ENCODE measurements at places on chromosomes 2 and 18.

DNA sequence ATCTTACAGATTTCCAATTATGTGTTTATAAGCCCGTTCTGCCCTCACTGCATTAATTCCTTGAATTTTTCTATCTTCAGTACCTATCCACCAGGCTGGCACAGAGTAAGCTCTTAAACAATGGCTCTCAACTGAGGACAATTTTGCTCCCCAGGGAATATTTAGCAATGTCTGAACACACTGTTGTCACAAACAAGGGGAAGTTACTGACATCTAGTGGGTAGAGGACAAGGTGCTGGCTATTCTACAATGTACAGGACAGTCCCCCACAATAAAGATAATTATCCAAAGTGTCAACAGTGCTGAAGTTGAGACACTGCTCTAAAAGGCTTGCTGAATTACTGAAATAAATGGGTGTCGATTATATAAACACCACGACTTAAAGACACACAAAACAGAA is 5.0 kb downstream of the NDUFS1 start:
- no peak for DNase-seq

GRCh38 chr2:208031608-208032019 is 6.3 kb upstream of the PLEKHM3 start:
- DNase-seq: no peak

DNA sequence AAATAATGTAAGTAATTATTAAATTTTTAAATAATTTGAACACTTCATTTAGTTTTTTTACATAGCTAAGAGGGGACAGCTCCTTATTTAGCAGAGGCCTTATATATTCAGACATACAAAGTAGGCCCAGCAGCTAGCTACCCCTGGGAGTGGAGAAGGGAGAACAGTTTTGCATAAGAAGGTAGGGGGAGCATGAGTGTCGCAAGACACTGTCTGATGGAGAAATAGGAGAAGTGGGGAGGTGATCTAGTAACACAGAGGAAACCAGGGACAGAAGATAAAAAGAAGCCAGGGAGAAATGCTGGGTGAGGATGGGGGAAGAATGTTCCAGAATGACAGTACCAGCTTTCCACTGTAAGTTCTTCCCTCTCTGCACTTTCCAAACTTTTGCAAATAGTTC is 16.0 kb upstream of the RGPD4 start:
- no peak for DNase-seq

- peak; percentile 15 for DNase-seq
Measured at GRCh38 chr2:166106431-166107015, 21.3 kb downstream of the SCN1A start.

DNA sequence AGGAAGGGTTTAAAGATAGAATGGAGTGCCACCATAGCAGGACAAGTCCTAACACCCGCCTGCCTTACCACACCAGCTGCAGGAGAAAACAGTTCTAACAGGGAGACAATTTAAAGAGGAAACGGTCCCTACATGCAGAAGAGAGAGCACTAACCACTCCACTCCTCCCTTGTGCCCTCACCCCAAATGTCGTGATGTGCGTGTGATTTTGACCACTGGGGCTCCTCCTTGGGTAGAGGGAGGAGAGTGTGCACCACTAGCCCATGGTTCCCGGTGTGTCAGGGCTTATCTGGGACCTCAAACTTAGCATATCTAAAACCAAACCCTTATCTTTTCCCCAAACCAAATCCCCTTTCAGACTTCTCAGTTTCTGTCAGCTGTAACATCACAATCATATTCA is 105.5 kb upstream of the CCDC68 start:
- no peak for DNase-seq

DNA sequence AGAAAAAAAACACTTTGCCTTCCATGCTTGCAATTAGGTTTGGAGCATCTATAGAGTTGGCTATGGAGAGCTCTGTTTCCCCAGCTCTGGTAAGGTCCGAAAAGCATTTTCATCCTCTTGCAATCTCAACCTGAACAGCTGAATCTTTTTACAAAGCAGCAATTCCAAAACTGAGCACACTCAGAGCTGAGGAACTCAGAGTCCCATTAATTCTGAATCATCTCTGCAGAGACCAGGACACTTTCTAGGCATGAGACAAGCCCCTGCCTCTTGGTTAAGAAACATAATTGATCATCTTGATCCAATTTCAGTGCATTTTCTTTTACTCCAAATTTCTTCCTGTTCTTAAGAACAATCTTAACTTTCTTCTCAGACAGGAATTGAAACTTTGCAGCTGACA is 4.2 kb downstream of the CNGA3 start:
- no peak for DNase-seq

- no peak for DNase-seq
Measured at GRCh38 chr2:55135491-55135890, 85.2 kb upstream of the RTN4 start.

GRCh38 chr2:104474716-104475115 is 379.2 kb upstream of the POU3F3 start:
- no peak for DNase-seq

DNA sequence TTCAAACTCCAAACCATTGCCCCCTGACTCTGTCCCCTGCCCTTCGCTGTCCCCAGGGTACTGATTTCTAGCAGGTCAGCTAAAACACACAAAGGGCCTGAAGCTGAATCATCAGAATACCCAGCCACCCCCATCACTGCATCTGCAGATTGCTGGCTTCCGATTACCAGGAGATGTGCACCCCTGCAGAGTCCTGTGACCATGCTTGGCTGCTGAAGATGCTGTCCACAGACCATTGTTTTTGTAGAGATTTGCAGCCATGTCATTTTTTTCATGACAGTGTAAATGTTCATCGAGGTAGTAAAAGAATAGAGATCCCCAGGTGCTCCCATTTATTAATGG is 463.3 kb downstream of the STK39 start:
- DNase-seq: no peak

All from endothelial cell (in vitro differentiated cells).